AG09319 (cell line): ENCODE measurements at places on chromosomes 5 and 9.

GRCh38 chr9:137610944-137611343, 5.5 kb downstream of the ARRDC1 start:
- DNase-seq, result no peak

DNA sequence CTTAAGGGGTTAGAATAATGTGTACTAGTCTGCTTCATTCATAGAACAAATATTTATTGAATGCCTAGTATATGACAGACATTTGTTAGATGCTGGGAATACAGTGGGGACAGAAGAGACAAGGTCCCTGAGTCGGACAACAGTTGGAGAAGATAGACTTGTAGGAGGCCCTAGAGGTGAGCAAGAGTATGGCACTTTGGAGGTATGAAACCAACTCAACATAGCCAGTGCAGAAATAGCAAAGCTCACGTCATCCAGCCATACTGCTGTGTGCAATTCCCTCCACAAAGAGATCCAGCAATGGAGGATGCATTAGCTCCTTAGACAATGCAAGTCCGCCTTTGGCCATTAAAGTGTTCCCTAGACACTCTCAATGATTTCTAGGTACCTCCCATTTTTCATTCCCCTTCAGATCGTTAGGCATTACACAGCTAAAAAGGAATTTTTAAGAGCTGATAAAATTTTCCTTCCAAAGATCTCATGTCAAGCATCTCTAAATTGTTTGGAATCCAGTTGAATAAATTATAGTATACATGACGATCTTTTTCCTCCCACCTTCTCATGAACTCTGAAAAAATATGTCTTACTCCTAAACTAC, 1949.6 kb upstream of the WWC1 start:
- no peak for DNase-seq

DNA sequence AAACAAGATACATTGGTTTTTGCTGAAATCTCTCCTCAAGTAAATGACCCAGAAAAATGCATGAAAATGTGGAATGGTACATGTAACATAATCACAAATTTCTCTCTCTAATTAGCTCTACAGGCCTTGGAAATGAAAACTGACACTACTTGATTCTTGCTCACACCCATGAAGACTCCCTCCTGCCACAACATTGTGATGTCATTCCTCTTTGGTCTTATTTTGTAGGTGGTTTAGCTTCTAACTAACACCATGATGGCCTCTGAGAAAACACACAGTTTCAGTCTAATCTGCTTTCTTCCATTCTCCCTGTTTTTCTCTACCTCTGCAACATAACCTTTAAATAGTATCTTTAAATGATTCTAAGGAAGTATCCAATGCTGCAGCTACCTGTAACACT, 78.6 kb upstream of the FAM174A start:
- DNase-seq, result no peak

- DNase-seq, result no peak
Observed at GRCh38 chr9:125513668-125514413, 193.2 kb downstream of the MAPKAP1 start.

DNA sequence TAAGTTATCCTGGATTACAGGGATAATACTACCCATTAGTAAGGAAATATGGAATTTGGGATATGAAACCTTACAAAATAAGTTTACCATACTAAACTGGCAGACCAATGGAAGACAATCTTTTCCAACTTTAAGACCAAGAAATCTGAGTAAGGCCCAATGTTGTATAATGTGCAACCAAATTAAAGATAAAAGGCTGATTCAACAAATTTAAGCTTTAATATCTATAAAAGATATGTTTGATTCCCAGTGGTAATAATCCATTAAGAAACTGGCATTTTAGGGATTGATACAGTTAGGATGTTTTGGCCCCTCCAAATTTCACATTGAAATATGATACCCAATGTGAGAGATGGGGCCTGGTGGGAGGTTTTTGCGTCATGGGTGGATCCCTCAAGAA, 66.6 kb downstream of the DROSHA start:
- DNase-seq, result no peak

DNA sequence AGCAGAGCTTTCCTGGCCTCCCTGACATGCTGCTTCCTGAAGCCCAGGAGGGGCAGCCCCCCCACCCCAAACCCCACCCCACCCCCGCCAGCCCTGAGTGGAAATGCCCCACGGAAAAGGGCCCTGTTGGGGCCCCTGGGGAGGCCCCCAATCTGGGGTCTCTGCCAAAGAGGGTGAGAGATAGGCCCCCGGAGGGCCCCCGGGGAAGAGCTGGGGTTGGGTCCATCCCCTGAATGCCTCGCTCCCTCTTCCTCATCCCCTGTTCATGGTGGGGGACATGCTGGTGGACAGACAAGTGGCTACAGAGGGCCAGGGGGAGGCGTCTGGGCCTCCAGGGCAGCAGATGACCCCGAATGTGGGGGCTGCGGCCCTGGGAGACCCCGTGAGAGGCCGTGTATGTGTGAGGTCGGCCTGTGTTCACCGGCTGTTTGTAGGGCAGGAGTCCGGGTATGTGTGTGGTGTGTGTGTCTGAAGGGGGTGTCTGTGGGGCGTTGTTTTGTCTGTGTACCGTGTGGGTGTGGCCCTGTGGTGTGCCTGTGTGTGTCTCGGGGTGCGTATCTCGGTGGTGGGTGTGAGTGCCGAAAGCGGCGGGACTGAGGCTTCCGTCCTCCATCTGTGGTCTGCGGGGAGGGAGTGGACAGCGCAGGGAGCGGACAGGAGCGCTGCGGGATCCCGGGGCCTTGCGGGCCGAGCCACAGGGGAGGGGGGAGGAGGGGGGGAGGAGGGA, 11.3 kb downstream of the C9orf50 start:
- no peak for DNase-seq

- no peak for DNase-seq
Observed at GRCh38 chr9:134800791-134801339, 79.7 kb upstream of the FCN2 start.

DNA sequence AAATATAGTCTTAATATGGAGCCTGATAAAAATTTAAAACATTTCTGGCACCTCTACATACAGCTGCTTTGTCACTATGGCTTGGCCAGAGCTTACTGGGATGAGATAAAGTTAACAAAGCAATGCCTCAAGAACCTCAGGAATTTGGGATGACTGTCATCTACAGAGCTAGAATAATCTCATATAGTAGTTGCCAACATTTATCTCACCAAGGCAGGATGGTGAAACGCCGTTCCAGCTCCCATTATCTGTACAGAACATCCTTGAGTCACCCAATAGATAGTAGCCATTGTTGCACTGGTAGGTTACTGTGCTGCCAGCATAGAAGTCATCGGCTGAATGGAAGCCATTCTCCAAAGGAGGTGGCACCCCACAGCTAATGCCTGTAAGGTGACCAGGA, 94.6 kb upstream of the TXNDC8 start:
- no peak for DNase-seq

GRCh38 chr5:35668794-35669193, 51.1 kb downstream of the SPEF2 start:
- no peak for DNase-seq

DNA sequence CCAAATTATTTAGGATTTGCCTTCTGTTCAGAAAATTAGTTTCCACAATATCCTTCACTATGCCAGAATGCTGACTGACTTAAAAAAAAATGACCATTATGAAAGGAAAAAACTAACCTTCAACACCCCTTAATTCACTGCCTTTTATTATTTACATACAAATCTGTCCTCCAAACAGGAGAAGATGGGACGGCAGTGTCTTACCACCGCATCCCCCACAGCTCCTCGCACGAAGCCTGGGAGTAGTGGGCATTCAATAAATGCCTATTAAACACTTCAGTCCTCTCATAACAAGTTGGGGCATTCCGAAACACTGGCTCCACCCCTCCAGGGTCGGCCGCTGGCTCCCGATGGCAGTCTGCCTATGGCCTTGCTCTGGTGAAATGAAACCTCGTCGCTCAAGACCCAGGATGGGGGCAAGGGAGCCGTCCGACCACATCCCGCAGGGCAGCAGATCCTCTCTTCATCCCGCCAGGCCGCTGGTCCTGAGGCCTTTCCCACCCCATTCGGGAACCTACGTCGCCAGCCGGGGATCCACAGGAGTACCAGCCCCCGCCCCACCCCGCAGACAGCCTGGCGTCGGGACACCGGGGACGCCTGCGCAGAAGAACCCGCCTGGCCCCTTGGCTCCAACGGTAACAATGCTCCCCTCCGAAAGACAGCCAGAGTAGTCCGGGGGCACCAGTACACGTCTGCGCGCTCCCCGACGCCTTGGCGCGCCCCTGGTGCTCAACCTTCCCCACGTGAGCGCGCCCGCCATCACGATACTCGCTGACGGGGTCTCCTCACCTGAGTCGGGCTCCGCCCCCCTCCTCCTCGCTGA, 613 bp downstream of the ZBTB5 start:
- peak; percentile 22 for DNase-seq

GRCh38 chr5:103523319-103523718, 39.3 kb downstream of the NUDT12 start:
- DNase-seq, result no peak

- no peak for DNase-seq
Observed at GRCh38 chr5:150486402-150487198, 21.3 kb upstream of the NDST1 start.

DNA sequence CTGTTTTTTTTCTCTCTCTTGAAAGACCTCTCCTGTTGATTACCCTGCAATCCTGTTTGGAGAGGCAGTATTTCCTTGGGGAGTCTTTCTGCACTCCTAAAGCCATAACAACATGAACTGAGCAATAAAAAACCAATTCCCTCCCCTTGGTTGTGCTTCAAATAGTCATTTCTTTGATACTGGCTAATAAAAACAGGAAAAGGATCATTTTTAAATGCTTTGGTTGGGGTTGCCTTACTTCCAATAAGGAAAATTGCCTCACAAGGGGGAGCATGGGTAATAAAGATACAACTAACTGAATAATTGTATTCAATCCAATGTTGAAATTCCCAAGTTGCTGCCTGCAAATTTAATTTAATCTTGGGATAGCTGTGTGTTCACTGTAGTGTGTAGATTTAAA, 13.9 kb downstream of the FBXL7 start:
- no peak for DNase-seq

GRCh38 chr9:101727612-101728524, 10.6 kb downstream of the GRIN3A start:
- DNase-seq, result no peak

GRCh38 chr9:98801561-98801960, 5.2 kb upstream of the ANKS6 start:
- DNase-seq, result no peak

DNA sequence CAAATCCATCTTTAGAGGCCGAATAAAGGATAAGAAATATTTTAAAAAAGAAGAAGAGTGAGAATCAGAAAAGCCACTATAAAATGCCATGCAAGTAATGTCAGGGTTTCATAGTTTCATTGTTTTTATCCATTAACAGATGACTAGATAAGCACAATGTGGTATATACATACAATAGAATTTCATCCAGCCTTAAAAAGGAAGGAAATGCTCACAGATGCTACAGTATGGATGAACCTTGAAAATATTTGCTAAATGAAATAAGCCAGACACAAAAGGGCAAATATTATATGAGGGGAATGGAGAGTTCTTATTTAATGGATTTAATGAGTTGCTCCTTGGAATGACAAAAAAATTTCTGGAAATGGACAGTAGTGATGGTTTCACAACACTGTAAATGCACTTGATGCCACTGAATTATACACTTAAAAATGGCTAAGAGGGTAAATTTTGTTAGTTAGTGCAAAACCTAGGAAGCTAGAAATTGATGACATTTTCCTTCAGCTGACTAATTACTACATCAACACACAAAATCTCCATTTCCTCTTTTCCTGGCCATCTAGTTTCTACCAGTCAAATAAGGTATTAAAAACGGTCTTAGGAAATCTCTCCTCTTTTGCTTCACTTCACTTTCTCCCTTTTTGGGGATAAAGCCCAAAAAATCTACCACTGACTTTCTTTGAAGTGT, 86.6 kb downstream of the GNA14 start:
- DNase-seq, result no peak

DNA sequence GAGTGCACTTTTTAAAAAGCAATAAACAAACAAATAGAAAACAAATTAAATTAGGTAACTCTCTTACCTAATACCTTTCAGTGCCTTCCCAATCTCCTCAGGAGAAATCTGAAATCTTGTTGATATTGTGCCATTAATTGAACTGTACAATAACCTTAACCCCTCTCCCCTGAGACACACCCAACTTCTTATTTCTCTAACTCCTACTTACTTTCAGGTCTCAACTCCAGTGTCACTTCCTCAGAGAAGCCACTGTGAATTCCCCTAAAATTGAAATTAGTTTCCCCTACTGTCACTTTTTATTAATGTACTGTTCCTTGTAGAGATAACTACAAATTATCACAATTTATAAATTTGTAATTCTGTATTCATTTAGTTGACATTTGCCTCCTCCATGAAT, 295.3 kb upstream of the TNC start:
- no peak for DNase-seq

GRCh38 chr5:36607114-36607571, 737 bp downstream of the SLC1A3 start:
- DNase-seq, result no peak

- no peak for DNase-seq
Observed at GRCh38 chr9:124438091-124438490, 12.2 kb upstream of the ADGRD2 start.

DNA sequence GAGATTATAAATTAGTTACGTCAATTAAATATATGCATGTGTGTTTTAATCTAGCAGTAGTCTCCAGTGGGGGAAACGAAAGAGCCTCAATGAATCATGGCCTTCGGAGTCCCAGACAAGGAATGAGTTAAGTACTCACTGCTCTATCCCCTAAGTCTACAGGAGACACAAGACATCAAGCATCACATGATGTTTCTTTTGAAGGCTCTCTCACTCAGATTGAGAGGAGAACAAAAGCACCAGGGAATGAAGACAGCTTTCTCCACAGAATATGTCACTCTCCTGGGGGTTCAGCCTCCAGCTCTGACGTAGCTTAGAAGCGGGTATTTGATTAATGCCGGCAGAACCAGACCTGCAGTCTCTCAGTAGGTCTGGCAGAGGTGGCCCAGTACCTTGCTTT, 381.4 kb downstream of the ACTL7B start:
- DNase-seq, result no peak

DNA sequence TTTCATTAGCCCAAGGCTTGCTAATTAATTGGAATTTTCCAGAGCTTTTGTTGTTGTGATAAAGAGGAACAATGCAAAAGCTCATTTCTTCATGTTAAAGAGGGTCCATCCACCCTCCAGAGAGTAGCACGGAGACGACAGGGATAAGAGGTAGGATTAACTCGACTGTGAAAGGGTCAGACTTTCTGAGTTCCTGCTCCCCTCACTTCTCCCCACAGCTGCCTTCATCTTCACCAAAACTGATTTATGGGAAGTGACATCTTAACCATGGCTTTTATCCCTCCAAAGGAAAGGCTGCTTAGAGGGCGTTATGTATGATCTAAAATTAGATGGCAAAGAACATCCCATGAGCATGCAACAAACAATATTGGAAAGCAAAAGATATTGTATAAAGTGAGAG, 135.5 kb downstream of the GLIS3 start:
- no peak for DNase-seq

GRCh38 chr5:113446358-113446927, 11.7 kb upstream of the TSSK1B start:
- DNase-seq, result no peak

DNA sequence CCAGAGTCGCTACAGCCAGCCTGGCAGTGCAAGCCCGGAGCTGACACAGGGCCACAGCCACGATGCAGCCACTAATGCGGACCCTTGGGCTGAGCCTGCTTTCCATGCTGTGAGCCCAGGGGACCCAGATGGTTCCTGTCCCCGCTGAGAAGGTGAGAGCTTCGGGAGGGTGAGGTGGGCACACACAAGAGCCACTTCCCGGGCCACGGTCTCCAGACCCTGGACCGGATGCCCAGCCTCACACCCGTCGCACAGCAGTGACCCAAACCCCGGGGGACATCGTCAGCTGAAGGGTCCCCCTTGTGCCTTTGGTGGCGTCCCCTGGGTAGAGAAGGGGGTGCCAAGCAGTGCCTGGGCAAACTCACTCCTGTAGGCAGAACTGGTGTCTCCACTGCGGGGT, 13.4 kb downstream of the PAEP start:
- DNase-seq, result no peak
